ENCODE measurements at places on chromosomes 12 and 14.

DNA sequence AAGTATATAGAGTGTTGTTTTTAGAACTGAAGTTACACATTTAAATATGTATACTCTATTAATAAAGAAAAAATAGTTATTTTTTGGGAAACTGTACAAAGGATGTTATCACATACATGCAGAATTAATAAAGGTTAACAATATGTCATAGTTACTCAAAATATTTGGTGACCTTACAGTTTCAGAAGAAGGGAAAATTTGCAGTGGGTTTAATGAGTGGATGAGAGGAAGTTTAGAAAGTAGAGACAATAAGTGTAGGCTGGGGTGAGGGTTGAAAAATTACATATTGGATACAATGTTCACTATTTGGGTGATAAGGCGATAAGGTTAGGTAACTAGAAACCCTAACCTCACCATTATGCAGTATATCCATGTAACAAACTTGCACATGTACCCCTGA, 13.5 kb downstream of the WNK1 start:
- no peak for DNase-seq

- no peak for DNase-seq
These were observed 68.4 kb upstream of the SRSF5 start for GRCh38 chr14:69698572-69698971.

- no peak for DNase-seq
These were observed 55.8 kb downstream of the GALNT4 start for GRCh38 chr12:89468648-89469326.

DNA sequence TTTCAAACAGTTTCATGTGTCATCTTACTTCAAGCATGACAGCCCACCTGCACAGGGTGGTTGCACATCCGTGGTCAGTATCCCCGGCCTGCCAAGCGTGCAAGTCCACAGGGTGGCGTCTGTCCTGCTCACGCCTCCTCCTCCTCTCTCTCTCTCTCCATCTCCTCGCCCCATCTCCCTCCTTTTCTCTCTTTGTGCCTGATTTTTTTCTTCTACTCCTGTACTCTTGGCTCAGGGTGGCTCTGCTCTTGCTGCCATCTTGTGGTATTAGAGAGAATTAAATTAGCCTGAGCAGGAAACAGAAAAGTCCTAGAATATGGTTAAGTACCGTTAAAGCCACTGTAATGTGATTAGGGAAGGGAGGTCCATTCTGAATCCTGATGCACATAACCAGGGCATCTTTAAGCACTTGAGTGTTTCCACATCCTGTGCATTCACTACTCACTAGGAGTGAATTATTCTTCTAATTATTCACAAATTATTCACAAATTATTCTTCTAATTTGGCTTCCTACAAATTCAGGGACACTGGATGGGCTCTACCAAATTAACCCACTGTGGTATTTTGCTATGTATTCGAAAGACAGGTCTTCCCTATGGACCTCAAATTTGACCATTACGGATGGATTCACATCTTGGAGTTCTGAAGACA, 25.5 kb upstream of the DTX1 start:
- DNase-seq = peak; percentile 77

DNA sequence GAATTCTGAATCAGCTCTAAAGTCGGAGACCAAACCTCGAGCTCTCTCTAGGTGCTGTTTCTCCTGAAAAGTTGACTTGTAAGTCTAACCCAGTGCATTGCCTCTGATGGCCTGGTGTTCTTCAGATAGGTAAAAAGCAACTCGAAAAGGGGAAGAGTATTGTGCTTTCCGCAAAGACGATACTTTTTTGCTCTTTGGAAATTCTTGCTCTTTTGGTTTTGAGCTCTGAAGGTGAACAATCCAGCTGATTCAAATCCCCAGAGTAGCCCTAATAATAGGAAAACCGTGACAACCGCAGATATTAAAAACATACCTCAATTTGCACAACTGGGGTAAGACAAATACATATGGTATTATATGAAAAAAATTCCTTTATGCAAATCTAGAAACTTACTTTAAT, 447.4 kb downstream of the RAD51B start:
- DNase-seq = no peak

GRCh38 chr12:7079826-7080125, 12.5 kb downstream of the C1R start:
- DNase-seq = no peak

DNA sequence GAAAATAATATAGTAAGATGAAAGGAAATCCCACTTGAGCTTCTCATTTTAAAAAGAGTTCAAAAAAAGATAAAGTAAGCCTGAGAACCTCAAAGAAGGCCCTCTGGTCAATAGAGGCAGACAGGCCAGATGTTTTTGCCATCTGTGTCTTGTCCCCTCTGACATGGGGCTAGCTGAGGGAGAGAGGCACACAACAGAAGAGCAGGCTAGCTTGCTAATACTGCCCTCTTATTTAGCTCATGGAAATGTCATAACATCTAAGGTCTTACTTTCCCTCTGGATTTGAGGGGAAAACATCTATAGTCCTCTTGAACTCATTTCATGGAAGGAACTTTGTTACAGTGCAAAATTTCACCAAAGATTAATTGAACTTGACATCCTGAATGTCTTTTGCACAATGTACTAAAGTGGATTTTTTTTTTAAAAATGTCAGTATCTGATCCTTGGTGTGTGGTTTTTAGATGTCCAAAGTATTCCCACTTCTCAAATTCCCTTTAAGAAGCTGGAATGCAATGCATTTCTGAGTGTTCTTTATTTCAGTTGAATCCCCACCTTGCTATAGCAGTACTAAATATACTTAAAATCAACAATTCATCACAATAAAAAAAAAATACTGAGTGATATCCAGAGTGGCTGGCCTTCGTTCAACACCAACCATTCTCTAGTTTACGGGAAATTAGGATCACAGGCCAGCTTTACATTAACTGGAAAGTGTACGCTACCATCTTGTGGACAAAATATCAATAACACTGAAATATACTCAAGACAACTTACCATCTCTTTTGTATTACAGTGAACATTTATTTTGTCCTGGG, 176.7 kb downstream of the PAH start:
- peak; percentile 40 for DNase-seq

- no peak for DNase-seq
These were observed 44.2 kb downstream of the LGMN start for GRCh38 chr14:92704036-92704804.

DNA sequence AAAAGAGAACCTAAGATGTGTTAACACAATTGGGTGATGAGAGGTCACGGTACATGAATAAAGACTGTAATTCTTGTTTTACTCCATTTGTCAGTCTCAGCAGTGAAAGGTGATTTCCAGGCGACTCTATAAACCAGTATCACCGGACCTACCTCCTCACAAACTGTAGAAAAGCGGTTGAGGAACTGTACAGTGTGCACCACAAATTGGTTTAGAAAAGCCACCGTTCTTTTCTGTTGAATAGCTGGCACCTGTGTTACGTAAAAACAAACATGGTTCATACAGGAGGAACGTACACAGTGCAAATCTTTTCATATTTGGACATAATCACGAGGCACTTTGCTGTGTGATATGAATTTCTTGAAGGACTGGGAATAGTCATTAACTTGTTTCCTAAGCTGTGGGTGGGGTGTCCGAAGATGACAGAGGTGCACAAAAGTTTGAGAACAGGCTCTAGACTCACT, 663 bp downstream of the WASHC3 start:
- DNase-seq = no peak

- no peak for DNase-seq
These were observed 158.4 kb upstream of the IGF1 start for GRCh38 chr12:102638777-102639176.

DNA sequence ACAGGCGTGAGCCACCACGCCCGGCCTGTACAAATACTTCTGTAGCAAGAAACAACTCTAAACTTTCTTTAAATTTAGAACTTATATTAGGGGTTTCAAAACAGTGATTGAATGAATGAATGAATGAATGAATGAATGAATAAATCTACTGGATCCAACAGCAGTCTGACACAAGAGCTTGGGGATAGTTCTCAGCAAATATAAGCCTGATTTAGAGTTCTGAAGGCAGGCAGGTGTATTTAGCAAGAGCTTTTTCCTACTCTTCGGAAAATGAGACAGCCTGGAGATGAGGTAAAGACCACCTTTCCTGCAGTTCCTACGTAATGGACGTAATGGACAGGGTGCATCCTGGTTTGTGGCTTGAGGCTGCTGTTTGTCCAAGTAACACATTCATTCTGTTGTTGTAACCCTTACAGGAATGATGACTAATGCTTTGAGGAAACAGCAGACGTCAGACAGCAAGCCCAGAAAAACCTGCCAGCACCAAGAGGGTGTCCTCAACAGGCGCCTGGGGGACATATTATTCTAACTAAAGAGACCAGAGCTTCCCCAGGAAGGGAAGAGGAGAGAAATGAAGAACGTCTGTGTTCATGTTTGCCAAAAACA, 277.4 kb upstream of the SOX5 start:
- no peak for DNase-seq
